ENCODE measurements at places on chromosomes 11 and 22. TPM values are rescaled to one million over a fixed set of nuclear protein-coding genes. Genes with fewer than 3 reads are reported as not detected.

The IGSF22 gene
- 7.3 TPM for total RNA-seq

The KLHL35 gene
- 4.7 TPM for total RNA-seq

The FZD4 gene
- total RNA-seq, result 56.4 TPM

The OR6A2 gene
- under 0.01 TPM for total RNA-seq

The UPB1 gene
- 0.52 TPM for total RNA-seq

The ZP1 gene
- not detected for total RNA-seq

The TSGA10IP gene
- not detected for total RNA-seq

The SMIM35 gene
- total RNA-seq, result not detected

The IGSF9B gene
- 4.7 TPM for total RNA-seq

The CCDC117 gene
- total RNA-seq, result 16.2 TPM

The GLYAT gene
- total RNA-seq, result not detected

The INS gene
- not detected for total RNA-seq

Data from skeletal muscle tissue (tissue), 5 donors.